ENCODE measurements at places on chromosomes 4 and X. TPM values are rescaled to one million over a fixed set of nuclear protein-coding genes. Genes with fewer than 3 reads are reported as not detected.

DNA sequence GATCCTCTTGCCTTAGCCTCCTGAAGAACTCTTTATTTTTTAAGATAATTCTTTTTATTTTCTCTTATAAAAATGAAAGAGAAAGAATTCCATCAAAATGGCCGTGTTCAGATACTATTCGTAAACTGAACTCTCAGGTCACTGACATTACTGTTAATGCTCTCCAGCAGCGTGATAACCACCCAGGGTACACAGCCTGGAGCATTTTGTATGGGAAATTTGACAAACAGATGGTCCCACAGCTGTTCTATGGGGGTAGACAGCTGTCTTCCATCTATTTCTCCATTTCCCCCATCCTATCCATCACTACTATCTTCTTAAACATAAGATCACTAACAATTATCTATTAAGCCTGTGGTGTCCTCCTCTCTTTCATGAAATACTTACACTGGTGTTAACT, 47.8 kb downstream of the SYNPO2 start:
- H3K4me1 ChIP-seq = no peaks in the 10 kb centered on the region
- no peak overlapping the region for H3K27ac ChIP-seq
- no peaks in the 10 kb centered on the region for H3K27me3 ChIP-seq
- no peak for DNase-seq

DNA sequence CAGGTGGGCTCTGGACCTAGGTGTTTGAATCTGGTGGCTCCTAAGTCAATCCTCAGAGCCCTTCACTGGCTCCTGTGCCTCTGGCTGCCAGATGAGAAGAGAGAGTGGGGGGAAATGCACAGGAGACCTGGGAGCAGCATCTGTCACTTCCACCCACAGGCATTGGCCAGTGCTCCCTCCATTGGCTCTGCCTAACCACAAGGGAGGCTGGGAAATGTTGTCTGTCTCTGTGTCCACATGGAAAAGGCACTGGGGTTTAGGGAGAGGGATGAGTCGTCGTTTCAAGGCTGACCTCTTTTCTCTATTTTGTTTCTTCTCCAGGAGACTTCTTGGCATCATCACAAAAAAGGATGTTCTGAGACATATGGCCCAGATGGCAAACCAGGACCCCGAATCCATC, 76.4 kb downstream of the CLCN4 start:
- no peak overlapping the region for H3K4me3 ChIP-seq
- H3K36me3 ChIP-seq = no peaks in the 10 kb centered on the region
- no peak overlapping the region for H3K27ac ChIP-seq
- H3K4me1 ChIP-seq = no peaks in the 10 kb centered on the region

SLC30A9 gene
- total RNA-seq = 22.2 TPM

DNA sequence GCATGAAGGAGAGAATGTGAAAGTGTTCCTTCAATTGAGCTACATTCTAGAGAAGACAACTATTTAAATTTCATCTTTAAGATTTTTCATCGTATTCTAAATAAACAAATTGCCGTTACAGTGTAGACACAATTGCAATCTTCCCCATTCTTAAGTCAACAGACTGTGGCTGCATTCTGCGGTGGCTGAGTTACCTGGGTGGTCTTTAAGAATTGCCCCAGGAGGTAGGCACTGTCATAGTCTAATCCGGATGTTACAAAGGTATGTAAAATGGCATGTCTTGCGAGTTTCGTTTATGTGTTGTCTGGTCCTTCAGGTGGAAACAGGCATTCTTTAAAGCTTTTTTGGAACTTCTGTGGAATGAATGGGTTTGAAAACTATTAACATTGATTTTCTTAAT, 586.1 kb upstream of the PITX2 start:
- DNase-seq = no peak
- H3K36me3 ChIP-seq = no peaks in the 10 kb centered on the region
- H3K27me3 ChIP-seq = no peaks in the 10 kb centered on the region

GRCh38 chr4:157929486-157929885, 243.3 kb downstream of the GASK1B start:
- H3K27ac ChIP-seq = no peak overlapping the region
- H3K4me1 ChIP-seq = no peaks in the 10 kb centered on the region
- H3K36me3 ChIP-seq = no peaks in the 10 kb centered on the region
- H3K4me3 ChIP-seq = no peak overlapping the region

- no peak overlapping the region for H3K4me3 ChIP-seq
- H3K27me3 ChIP-seq = no peaks in the 10 kb centered on the region
- DNase-seq = no peak
- no peaks in the 10 kb centered on the region for H3K36me3 ChIP-seq
These were observed 471.6 kb downstream of the DTHD1 start for GRCh38 chr4:36753048-36753447.

RNF150 gene
- total RNA-seq = not detected

DNA sequence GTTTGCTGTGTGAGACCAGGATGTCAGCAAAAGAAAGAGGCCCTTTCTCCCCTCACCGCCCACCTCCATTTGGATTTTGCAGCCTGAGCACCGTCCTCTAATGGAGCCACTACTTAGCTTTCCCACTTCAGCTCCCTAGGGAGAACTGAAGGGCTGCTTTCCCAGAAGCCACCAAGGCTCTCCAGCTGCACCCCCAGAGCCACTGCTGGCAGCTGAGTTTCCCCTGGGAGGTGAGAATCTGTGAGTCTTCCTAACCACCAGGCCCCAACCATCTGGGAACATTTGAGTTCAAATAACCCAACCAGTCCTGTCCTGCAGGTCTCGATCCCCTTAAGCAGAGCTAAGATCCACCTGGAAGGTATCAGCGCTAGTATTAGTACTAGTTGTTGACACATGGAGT, 173.1 kb upstream of the USP9X start:
- no peaks in the 10 kb centered on the region for H3K27me3 ChIP-seq
- no peak overlapping the region for H3K27ac ChIP-seq
- no peaks in the 10 kb centered on the region for H3K36me3 ChIP-seq

- no peaks in the 10 kb centered on the region for H3K27me3 ChIP-seq
- DNase-seq = no peak
- H3K36me3 ChIP-seq = peaks cover 5% of the 10 kb centered on the region
- H3K4me3 ChIP-seq = no peak overlapping the region
- H3K4me1 ChIP-seq = no peaks in the 10 kb centered on the region
These were observed 10.3 kb upstream of the TREX2 start for GRCh38 chrX:153456161-153456560.

- H3K36me3 ChIP-seq = no peaks in the 10 kb centered on the region
- no peak overlapping the region for H3K4me3 ChIP-seq
- H3K27me3 ChIP-seq = no peaks in the 10 kb centered on the region
- no peak for DNase-seq
- H3K4me1 ChIP-seq = no peaks in the 10 kb centered on the region
These were observed 129.0 kb downstream of the PLS3 start for GRCh38 chrX:115689931-115690330.

DNA sequence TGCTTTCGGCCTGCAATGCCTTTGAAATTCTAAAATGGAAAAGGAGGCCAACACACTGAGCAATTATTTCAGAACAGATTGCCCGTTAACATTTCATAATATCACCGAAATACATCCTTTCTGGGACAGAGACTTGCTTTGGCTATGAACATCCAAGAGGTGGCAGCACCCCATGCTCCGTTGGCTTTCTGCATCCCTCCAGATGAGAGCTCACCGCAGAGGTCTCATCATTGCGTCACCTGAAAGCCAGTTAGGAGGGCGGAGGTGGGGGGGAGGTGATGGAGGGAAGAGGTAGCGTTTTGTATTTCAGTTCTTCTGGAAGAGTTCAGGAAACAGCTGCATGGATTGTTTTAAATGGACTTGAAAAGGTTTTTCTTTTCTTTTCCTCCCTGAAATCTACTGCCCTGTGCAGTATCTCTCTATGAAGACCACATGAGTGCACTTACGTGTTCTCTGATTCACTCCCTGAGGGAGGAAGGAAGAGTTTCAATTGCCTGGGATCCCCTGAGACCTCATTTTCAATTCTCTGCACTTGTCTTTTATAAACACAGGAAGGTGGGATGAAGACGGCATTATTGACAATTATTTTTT, 166.8 kb upstream of the PGRMC2 start:
- H3K27me3 ChIP-seq = no peaks in the 10 kb centered on the region
- no peak overlapping the region for H3K27ac ChIP-seq
- no peaks in the 10 kb centered on the region for H3K36me3 ChIP-seq
- DNase-seq = peak; percentile 76
- peaks cover 4% of the 10 kb centered on the region for H3K4me1 ChIP-seq

GRCh38 chr4:178340468-178340867, 898.2 kb upstream of the AGA start:
- no peak for DNase-seq
- no peaks in the 10 kb centered on the region for H3K36me3 ChIP-seq
- no peak overlapping the region for H3K27ac ChIP-seq
- no peaks in the 10 kb centered on the region for H3K4me1 ChIP-seq

- no peak overlapping the region for H3K27ac ChIP-seq
- peaks cover 2% of the 10 kb centered on the region for H3K27me3 ChIP-seq
- no peaks in the 10 kb centered on the region for H3K4me1 ChIP-seq
- DNase-seq = no peak
These were observed 23.6 kb upstream of the VAMP7 start for GRCh38 chrX:155857561-155857960.

GRCh38 chr4:6104541-6105130, 86.4 kb upstream of the C4orf50 start:
- H3K4me1 ChIP-seq = no peaks in the 10 kb centered on the region
- no peak overlapping the region for H3K4me3 ChIP-seq
- no peak for DNase-seq

- peaks cover 31% of the 10 kb centered on the region for H3K36me3 ChIP-seq
- no peaks in the 10 kb centered on the region for H3K4me1 ChIP-seq
- DNase-seq = no peak
- H3K4me3 ChIP-seq = no peak overlapping the region
- H3K27me3 ChIP-seq = no peaks in the 10 kb centered on the region
These were observed 67.0 kb downstream of the SEL1L3 start for GRCh38 chr4:25795566-25796454.

CT45A10 gene
- not detected for total RNA-seq

DNA sequence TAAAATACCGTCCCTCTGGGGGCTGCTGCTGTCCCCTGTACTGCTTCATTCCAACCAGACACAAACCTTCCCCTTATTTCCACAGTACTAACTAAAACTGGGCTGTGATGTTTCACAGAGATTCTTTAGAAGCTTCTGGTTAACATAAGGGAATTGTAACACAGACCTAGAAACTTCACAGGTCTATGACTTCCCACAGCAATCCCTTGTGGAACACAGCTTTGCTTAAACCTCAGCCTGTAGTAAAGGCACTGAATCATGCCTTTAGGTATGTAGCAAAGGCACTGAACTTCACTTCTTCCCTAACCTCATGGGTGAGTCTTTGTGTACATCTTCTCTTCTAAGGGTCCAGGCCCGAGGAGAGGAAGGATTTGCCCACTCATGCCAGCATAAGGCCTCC, 49.4 kb downstream of the SPINK2 start:
- no peak for DNase-seq
- H3K4me3 ChIP-seq = no peak overlapping the region
- H3K27me3 ChIP-seq = no peaks in the 10 kb centered on the region
- H3K27ac ChIP-seq = no peak overlapping the region
- no peaks in the 10 kb centered on the region for H3K36me3 ChIP-seq
- no peaks in the 10 kb centered on the region for H3K4me1 ChIP-seq

- no peak overlapping the region for H3K27ac ChIP-seq
- no peak for DNase-seq
- H3K4me1 ChIP-seq = no peaks in the 10 kb centered on the region
- no peaks in the 10 kb centered on the region for H3K27me3 ChIP-seq
- no peak overlapping the region for H3K4me3 ChIP-seq
These were observed 10.2 kb upstream of the LONRF3 start for GRCh38 chrX:118964252-118964651.

COL4A5 gene
- not detected for total RNA-seq

TCEANC gene
- total RNA-seq = 11.2 TPM

DNA sequence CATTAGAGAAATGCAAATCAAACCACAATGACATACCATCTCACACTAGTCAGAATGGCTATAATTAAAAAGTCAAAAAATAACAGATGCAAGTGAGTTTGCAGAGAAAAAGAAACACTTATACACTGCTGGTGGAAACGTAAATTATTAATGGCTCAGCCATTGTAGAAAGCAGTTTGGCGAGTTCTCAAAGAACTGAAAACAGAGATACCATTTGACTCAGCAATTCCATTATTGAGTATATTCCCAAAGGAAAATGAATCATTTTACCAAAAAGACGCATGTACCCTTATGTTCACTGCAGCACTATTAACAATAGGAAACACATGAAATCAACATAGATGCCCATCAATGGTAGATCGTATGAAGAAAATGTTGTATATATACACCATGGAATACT, 75.0 kb downstream of the NAA11 start:
- no peak for DNase-seq
- no peaks in the 10 kb centered on the region for H3K27me3 ChIP-seq

GRCh38 chr4:103026868-103027267, 7.4 kb upstream of the SLC9B1 start:
- no peaks in the 10 kb centered on the region for H3K27me3 ChIP-seq
- H3K4me1 ChIP-seq = no peaks in the 10 kb centered on the region
- DNase-seq = no peak

BTC gene
- total RNA-seq = not detected

DNA sequence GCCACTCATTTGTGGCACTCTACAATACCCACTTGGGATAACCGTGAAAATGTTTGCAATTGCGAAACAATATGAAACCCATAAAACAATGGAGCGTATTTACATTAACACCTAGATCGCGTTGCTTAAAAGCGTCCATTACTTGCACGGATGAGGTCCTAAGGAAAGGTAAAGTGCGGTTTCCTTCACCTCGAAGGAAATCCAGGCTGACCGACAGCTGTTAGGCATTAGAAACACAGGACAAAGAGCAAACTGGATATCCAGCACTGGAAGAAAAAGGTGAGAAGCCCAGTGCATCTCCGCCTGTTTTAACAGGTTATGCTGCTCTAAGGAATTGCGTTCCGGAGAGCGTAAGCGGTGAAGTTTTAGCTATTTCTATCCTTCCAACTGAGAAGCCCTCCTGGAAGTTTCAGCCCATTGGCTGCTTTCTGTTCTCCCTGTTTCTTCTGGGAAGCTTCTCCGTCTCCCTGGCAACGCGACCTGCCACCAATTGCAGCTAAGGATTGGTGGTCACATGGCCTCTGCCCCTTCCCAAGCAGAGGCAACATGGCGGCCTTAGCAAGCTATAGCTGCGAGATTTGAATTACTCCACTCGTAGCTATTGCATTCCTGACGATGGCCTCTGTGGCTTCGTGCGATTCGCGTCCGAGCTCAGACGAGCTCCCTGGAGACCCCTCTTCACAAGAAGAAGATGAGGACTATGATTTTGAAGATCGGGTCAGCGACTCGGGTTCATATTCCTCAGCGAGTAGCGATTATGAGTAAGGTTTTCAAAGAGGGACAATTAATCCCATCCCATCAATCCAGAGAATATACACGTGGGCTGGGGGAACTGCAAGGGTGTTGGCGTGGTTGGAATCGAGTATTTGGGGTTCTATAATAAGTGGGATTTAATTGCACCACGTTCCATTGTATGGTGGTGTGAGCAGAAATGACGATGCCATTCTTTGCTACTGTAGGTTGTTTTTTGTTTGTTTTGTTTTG, at the start of gene INTU:
INTU (plus strand) TSS at position 538 of the 984 bp plus-strand sequence; CDS start at position 616, 78 bp downstream.
- H3K27ac ChIP-seq = no peak within 1 kb of the TSS
- no peak for DNase-seq
- peak within 1 kb of the TSS; percentile 40 for H3K4me3 ChIP-seq
- H3K4me1 ChIP-seq = no peaks in the 10 kb centered on the region
- peaks cover 8% of the 10 kb centered on the region for H3K27me3 ChIP-seq
- no peaks in the 10 kb centered on the region for H3K36me3 ChIP-seq

CSN3 gene
- total RNA-seq = not detected

DCK gene
- 29.5 TPM for total RNA-seq

P2RY10 gene
- total RNA-seq = 19.7 TPM

- H3K4me3 ChIP-seq = no peak overlapping the region
- H3K27ac ChIP-seq = no peak overlapping the region
- H3K27me3 ChIP-seq = no peaks in the 10 kb centered on the region
- no peak for DNase-seq
- no peaks in the 10 kb centered on the region for H3K4me1 ChIP-seq
These were observed 72.5 kb downstream of the ANXA3 start for GRCh38 chr4:78624048-78624447.

GRCh38 chr4:13484749-13485221, 645 bp upstream of the RAB28 start:
- H3K36me3 ChIP-seq = no peaks in the 10 kb centered on the region
- no peak for DNase-seq
- H3K27ac ChIP-seq = peak overlapping the region; percentile 91
- peaks cover 18% of the 10 kb centered on the region for H3K4me1 ChIP-seq

Measured in natural killer cell (primary cell).